ENCODE measurements at places on chromosomes 4 and X. TPM values are rescaled to one million over a fixed set of nuclear protein-coding genes. Genes with fewer than 3 reads are reported as not detected.

- DNase-seq, result no peak
These were observed 179.6 kb upstream of the NOCT start for GRCh38 chr4:138835832-138836533.

Gene CRMP1
- total RNA-seq, result not detected

DNA sequence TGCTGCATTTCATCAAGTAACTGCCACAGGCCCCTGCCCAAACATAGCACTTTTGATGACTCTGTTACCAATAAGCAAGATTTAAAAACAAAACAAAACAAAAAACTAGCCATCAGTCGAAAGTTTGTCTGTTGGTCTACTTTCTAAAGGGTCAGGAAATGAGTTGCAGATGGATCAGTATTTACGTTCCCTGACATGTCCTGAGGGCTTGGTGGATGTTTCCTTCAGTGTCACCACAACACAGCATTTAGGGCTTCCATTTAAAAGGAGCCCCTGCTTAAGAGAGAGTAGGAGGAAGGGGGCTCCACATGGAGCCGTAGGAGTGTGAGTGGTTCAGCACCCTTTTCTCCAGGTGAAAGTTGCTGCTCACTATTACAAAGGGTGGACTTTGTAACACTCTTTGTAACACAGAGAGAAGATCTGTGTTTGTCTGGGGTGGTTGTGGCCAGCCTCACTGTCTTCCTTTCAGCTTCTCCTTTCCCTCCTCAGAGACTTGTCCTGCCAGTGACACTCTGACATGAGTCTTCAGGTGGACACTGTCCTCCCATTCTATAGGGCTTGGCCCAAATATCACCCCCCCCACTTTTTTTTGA, 167.5 kb upstream of the PDE5A start:
- no peak for DNase-seq

GRCh38 chrX:40933706-40934425, 151.4 kb upstream of the USP9X start:
- DNase-seq, result no peak

Gene SETD7
- 10.3 TPM for total RNA-seq

GRCh38 chr4:4248885-4249203, 821 bp upstream of the TMEM128 start:
- DNase-seq, result no peak

DNA sequence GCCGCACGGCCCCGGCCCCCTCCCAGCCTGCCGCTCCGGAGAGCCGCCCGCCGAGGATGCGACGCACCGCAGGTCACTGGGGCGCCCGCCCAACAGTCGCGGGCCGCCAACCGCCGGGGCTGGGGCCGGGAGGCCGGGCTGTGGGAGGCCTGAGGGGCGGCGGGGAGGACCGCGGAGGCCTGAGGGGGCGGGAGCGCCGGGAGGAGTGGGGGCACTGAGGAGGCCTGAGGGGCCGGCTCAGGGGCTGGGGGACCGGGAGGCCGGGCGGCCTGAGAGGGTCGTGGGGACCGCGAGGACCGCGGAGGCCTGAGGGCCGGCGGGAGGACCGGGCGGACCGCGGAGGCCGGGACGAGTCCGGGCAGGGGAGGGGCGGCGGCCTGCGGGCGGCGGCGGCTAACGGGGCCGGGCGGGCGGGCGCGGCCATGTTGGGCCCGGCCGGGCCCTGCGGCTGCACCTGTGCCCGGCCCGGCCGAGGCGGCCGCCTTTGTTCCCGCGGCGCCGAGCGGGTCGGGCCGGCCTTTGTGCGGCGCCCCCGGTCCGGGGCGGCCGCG, 353 bp downstream of the NSD2 start:
- no peak for DNase-seq

DNA sequence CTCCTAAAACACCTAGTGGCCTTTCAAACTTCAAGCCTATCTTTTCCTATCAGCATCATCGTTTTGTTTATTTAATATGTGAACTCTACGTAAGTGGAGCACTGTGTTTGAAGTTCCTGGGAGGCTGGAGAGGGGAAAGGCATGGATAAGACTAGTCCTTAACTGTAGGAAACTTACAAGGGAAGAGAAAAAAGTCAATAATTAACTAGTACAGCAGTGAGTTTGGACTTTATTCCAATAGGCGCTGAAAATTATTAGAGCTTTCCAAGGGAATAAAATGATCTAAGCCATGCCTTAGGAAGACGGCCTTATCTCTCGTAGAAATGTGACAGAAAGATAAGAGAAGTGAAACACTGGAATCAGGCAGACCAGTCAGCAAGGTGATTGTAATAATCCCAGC, 55.3 kb downstream of the AMOT start:
- no peak for DNase-seq

GRCh38 chr4:53654300-53654758, 63.0 kb upstream of the LNX1 start:
- no peak for DNase-seq

Gene ADAMTS3
- not detected for total RNA-seq

Gene TDO2
- not detected for total RNA-seq

Gene RAB40AL
- 0.30 TPM for total RNA-seq

GRCh38 chr4:68589790-68590189, 13.7 kb upstream of the UGT2B17 start:
- DNase-seq, result no peak

DNA sequence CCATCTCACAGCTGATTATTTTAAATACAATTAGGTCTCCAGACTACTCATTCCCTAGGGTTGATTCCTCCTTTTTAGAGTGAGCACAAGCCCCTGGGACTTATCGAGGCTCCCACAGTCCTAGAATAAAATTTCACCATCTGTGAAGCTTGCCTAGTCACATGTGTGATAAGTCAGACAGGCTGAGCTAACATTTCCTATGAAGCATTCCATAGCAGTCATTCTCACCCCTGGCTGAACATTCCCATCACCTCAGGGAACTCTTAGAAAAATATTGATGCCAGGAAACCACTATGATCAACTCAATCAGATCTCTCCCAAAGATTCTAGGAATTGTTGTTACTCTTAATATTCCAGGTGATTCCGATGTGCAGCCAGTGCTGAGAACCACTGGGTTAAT, 37.7 kb downstream of the ARHGEF9 start:
- no peak for DNase-seq

DNA sequence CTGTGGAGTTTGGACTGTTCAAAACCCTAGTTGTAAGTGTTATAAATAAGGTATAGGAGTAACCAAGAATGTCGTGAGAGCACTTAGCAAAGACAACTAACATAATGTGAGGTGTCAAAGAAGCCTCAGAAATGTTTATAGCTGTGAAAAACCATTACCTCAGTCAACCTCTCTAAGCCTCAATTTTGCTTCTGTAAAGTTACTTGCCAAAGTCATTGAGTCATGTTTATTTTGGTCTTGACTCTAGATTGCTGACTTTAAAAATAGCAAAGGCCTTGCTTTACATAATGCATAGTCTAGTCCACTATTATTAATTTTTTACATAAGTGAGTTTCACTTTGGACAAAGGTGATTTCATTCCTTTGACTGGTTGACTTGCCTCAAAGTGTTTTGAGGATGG, 257.6 kb upstream of the CXXC4 start:
- no peak for DNase-seq

DNA sequence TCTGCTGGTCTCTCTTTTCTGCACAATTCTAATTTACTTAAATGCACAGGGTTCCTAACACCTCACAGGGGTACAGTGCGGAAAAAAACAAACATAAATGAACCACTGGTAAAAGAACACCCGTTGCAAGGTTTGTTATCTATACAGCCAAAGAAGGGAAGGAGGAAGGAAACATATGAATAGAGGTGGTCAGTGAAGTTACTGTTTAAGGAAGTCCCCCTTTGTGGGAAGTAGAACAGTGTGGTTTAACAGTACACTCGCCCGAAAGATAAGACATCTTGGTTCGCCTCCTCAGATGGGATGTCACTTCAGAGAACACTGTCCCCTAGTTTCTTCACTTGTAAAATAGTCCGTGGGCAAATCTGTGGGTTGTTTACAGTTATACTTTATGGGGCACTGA, 57.5 kb downstream of the TEC start:
- DNase-seq, result no peak

GRCh38 chr4:42088386-42088785, 64.1 kb downstream of the BEND4 start:
- DNase-seq, result no peak

Gene GEMIN8
- 9.4 TPM for total RNA-seq

All from CD8-positive, alpha-beta T cell (primary cell).